ENCODE measurements at places on chromosomes 5 and 9. TPM values are rescaled to one million over a fixed set of nuclear protein-coding genes. Genes with fewer than 3 reads are reported as not detected.

DNA sequence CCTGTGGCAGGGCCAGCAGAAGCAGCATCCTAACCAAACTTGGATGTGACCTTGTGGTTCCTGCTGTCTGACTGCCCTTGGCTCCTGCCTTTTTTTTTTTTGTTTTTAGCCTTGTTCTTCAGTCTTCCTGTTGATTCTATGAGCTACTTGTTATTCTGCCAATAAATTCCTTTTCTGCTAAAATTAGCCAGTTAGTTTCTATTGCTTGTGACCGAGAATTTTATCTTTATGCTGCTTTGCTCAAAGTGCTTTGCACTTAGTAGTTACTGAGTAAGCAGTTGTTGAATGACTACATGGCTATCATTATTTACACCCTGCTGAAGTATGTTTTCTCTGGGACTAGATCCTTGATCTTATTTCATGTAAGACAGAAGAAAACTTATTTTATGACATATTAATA lies 20.8 kb upstream of the ATG10 start:
- no peak for DNase-seq

GRCh38 chr9:95048225-95049087 lies 269.1 kb downstream of the FANCC start:
- peak; percentile 76 for DNase-seq

- DNase-seq: peak; percentile 6
These were observed 533 bp downstream of the SREK1IP1 start for GRCh38 chr5:64767959-64768357.

GRCh38 chr5:135642934-135643333 lies 64.1 kb upstream of the CXCL14 start:
- no peak for DNase-seq

GRCh38 chr5:178530526-178530925 lies 59.7 kb downstream of the COL23A1 start:
- DNase-seq: no peak

- no peak for DNase-seq
These were observed 36.3 kb downstream of the PLPP1 start for GRCh38 chr5:55498457-55498856.

- no peak for DNase-seq
These were observed 23.8 kb downstream of the DAB2 start for GRCh38 chr5:39400713-39401578.

DNA sequence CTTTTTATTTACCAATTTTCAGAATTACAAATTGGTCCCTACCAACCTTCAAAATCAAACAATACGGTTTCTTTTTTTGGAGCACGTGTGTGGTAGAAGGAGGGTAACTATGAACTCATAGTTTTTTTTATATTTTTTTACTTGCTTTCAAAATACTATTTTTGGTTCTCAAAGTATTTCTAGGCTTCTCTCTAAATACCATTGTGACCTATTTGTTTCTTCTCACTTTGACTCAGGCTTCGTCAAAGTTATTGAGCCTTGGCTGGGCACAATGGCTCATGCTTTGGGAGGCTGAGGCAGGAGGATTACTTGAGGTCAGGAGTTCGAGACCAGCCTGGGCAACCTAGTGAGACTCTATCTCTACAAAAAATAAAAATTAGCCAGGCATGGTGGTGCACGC lies 11.6 kb upstream of the KIF27 start:
- no peak for DNase-seq

- DNase-seq: no peak
These were observed 11.5 kb upstream of the PRRX2 start for GRCh38 chr9:129653823-129654553.

- DNase-seq: no peak
These were observed 11.6 kb upstream of the ITGA1 start for GRCh38 chr5:52776116-52776515.

- DNase-seq: no peak
These were observed 60.9 kb downstream of the CDKN2A start for GRCh38 chr9:21933281-21933680.

DNA sequence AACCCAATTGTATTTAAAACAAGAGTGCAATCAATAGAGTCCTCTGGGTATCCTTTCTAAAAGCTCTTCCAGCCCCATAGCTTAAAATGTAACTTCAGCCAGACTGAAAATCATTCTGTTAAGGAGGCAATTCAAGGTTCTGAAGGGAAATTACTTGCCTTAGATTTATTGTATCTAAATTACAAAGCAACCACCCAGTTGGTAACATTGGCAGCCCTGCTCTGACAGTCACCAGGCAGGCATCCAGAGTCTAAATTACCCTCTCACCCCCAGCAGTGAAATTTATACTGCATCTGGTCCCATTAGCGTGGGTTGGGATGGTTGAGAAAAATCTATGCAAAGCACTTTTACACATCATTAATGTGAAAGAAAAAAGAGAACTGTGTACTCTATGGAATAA lies 514.7 kb downstream of the MTRR start:
- no peak for DNase-seq

DNA sequence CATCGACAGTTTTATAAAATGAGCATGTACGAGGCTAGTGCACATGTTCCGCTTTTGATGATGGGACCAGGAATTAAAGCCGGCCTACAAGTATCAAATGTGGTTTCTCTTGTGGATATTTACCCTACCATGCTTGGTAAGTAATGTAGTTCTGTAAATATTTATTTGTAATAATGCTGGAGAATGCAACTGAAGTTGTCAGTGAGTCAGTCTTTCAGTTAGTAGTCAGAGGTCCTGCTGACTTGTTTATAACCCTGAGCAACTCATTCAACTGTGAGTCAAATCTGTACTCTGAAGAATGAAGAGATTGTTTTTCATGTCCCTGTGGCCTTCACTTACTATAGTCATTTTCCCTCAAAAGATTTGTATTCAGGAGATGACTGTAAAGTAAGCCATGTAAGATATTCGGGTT lies 28.4 kb upstream of the GPR150 start:
- no peak for DNase-seq

GRCh38 chr9:15837079-15837679 lies 284.3 kb downstream of the CCDC171 start:
- peak; percentile 44 for DNase-seq

GRCh38 chr9:16625161-16625631 lies 245.3 kb downstream of the BNC2 start:
- no peak for DNase-seq

DNA sequence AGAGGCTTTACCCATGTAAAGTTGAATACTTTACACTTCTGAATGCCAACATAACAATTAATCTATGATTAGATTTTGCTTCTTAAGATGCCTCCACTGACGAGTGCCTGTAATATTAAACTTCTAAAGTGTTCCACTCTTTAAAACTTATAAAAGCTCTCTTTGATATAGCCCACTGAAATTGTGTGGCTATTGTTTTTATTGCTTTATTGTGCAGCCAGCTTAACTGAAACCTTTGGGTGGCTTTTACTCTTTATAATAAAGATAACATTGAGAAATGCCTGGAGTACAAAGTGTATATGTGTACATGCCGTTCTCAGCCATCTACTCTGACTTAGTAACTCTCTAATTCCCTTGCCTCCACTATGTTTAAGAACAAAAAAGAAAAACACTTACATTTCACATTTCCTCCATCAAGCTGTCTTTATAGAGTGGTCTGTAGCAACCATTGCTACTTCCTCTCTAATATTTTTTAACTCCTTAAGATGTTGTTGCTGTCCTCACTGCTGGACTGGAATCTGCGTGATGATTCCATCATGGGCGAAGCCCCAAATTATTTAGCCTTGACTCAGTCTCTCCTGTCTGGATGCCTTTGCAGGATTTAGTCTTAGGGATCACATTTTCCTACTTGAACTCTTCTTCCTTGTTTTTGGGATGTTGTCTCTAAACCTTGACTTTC lies 9.1 kb downstream of the PIK3R1 start:
- DNase-seq: no peak

DNA sequence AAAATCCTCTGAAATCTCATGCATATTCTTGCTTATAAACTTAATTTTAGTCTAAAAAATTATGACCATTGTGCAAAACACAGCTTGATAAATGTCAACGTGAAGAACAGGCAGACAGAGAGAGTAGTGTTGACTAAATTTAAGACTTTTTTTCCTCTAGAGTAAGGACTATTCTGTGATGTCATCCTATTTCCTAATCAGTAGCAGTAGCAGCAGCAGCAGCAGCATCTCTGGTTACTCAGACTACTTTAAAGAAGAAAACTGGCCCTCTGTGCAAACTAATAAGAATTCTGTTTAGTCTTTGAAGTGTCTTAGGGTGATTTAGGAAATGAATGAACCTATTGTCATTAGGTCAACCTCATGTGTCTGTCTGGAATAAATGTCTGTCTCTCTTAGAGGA lies 403.0 kb downstream of the HINT1 start:
- no peak for DNase-seq

DNA sequence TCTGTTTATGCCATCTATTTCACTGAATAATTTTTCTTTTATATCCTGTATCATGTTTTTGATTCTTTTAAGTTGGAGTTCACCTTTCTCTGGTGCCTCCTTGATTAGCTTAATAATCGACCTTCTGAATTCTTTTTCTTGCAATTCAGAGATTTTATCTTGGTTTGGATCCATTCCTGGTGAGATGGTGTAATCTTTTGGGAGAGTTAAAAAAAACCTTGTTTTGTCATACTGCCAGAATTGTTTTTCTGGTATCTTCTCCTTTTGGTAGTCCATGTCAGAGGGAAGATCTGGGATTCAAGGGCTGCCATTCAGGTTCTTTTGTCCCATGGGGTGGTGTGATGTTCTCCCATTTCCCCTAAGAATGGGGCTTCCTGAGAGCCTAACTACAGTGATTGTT lies 800.8 kb upstream of the TYRP1 start:
- DNase-seq: no peak

- no peak for DNase-seq
These were observed 1466.0 kb upstream of the C9orf72 start for GRCh38 chr9:29039258-29039657.

GRCh38 chr9:133560944-133561343 lies 26.4 kb downstream of the ADAMTSL2 start:
- no peak for DNase-seq

DNA sequence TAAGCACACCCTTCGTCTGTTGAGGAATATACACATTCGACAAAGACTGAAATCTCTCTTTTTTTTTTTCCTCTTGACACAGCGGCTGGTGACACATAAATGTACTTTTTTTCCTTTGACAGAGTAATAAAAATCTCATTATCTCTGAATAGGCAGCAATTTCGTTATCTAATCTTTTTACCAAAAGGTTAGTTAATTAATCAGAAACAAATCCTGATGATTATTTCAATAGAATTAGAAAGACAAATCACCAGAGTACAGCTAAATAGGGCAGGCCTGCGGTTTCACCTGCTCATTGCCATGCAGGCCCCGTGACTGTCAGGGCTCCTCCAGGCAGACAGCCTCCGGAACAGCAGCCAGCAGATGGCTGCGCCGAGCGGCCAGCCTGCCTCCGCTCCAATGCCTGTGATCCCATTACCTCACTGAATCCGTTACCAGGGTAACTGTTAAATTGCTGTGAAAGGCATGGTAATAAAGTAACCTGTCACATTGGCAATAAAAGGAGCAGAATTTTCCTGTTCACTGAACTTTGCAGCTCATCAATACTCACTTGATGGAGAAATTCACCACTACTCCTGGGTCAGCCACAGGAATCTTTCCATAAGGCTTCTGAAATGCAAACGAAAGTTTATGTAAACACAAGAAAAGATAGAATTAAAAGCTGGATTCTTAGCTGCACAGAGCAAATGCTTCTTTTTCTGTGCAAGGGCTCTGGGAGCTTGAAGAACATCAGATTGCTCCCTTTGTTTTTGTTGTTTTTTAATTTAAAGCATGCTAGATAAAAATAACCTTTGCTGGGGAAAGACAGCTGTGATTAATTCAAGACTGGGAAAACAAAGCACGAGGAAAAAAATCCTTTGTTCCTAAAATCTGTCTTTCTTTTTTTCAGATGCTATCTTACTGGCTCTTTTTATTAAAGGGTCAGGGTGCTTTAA lies 666.4 kb upstream of the ZNF608 start:
- peak; percentile 82 for DNase-seq

DNA sequence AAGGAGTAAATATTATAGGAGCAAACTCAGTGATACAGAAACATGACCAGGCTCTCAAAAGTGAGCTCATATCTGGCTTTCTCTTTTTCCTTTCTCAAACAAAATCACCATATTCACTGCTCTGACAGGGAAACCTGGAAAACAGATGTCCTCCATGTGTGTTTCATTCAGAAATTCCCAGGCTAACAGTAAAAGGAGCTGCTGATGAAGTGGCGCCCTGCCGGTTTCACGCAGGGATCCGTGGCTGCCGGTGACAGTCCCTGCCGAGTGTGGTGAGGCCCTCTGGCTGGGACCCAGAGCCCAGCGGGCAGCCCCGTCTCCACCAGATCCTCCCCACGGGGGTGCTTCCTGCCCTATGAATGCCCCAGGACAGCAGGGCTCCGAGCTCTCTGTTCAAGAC lies 208.1 kb downstream of the GNA14 start:
- DNase-seq: peak; percentile 78

- DNase-seq: no peak
These were observed 108.4 kb upstream of the FGF10 start for GRCh38 chr5:44497606-44498005.

DNA sequence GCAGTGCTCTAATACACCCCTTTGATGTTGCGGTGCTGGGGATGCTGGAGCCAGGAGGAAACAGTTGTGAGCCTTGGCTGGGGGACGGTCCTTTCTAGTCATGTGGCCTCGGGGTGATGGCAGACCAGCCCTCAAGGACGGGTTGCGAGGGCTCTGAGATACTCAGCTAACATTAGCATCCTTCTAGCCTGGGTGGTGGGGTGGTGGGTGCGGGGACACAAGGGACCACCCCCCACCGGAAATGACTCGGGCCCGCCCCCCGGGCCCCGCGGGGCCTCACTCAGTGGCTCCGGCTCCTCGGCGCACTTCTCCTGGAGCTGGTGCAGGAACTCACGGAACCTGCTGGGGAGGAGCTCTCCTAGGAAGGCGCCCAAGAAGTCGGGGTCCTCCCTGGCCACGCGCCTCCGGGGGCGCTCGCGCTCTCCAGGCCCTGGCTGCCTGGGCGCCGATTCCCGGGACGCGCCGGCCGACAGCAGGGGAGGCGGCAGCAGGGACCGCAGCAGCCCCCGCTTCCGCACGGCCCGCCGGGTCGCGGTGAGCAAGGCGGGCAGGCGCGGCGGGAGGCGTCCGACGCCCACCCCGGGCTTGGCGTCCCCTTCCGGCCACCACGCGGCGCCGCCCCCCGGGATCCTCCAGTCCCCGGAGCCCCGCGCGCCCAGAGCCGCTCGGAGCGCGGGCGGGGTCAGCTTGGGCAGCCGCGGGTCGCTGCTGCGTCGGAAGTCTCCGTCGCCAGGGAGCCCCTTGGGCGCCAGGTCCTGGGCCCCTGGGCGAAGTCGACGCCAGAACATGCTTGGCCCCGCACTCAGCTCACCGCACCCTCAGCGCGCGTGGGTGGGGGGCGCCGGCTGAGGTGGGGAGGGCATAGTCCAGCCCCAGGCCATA lies 873 bp downstream of the C9orf50 start:
- no peak for DNase-seq

DNA sequence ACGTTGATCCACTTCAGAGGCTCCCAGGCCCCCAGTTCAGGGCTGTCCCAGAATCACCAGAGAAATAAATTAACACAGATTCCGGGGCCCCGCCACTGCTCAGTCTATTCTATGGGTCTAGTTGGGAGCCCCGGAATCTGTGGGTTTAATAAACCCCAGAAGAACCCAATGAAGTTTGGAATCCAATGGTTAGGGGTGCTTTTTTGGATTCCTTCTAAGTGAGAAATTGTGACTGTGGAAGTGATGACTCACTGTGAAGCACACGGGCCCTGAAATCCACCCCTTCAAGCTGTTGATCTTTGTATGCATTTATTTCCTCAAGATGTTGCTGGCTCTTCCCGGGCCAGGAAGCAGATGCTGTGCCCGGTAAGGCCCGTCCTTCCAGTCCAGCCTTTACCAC lies 57.3 kb upstream of the SLC28A3 start:
- peak; percentile 14 for DNase-seq

The SLC45A2 gene
- total RNA-seq: not detected

The FYB1 gene
- total RNA-seq: not detected

The FGF10 gene
- total RNA-seq: not detected

The SLIT3 gene
- 6.3 TPM for total RNA-seq

The ALDH7A1 gene
- total RNA-seq: 107 TPM

Data from MG63 (cell line).